ENCODE measurements at places on chromosomes 4 and X.

- no peak for DNase-seq
These were observed 26.9 kb downstream of the UTP14A start for GRCh38 chrX:129932821-129933321.

GRCh38 chr4:154368060-154368459 is 123.5 kb downstream of the DCHS2 start:
- no peak for DNase-seq

DNA sequence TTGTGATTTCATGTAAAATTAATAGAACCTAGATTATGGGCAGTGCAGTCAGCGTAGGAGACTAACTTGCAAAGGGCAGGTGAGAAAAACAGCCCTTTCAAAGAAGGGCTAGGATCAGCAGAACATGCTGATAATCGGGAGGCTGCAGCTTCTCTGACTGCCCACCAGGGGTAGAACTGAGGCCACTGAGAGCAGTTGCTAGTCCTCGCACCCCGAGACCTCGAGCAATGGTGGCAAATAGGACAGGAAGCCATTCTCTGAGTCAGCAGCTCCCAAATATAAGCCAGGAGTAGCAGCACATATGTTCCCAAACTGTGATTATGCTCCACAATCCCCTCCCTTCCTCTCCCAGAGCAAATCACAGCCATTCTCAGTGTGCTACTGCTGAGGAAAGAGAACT is 186.5 kb downstream of the MSL3 start:
- DNase-seq = peak; percentile 65

GRCh38 chrX:34770511-34770910 is 113.4 kb upstream of the TMEM47 start:
- no peak for DNase-seq

DNA sequence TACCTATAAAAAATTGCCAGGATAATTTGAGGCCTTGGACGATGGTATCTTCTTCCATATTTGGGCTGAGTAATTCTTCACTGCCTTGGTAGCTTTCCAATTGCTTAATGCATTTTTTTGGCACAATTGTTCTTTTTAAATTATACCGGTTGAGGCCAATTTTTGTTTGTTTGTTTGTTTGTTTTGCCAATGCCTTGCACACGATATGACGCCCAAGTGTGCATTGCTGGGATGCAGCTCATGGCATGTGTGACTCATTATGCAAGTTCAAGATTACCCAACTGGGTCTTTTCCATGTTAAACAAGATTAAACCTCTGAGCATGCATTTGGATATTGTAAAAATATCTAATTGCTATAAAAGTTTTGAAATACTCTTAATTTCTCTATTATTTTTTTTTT is 71.1 kb upstream of the KCNIP4 start:
- DNase-seq = no peak

DNA sequence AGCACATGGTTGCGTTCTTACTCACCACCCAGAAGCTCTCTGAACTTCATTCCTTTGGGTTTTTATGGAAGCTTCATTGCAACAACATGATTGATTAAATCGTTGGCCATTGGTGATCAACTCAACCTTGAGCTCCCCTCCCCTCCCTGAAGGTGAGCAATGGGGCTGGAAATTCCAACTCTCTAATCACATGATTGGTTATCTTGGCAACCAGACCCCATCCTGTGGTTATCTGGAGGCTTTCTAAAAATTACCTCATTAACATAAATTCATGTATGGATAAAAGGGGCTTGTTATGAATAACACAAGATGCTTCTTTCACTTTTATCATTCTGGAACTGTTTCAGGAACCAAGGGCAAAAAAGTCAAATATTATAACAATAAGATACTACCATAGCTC is 34.6 kb upstream of the NMU start:
- DNase-seq = no peak

- no peak for DNase-seq
These were observed 360.0 kb upstream of the CXorf51A start for GRCh38 chrX:147174591-147174990.

DNA sequence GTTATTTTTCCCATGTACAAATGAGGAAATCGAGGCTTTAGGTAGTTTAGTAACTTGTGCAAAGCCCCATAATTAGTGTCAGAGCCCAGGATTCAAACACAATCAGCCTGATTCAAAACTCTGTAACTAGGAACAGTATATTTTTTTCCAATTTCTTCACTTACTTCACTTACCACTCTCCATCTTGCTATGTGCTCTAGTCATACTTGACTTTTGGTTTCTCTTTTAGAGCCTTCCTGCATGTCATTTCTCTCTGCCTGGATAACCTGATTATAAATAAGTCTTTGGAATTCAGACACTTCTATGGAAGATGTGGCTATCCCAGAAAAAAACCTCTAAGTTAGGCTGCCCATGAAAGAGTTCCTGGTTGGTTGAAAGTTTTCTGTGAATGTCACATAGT is 22.2 kb downstream of the SATL1 start:
- DNase-seq = no peak

- DNase-seq = peak; percentile 3
These were observed 161.1 kb downstream of the FRAS1 start for GRCh38 chr4:78218260-78218659.

DNA sequence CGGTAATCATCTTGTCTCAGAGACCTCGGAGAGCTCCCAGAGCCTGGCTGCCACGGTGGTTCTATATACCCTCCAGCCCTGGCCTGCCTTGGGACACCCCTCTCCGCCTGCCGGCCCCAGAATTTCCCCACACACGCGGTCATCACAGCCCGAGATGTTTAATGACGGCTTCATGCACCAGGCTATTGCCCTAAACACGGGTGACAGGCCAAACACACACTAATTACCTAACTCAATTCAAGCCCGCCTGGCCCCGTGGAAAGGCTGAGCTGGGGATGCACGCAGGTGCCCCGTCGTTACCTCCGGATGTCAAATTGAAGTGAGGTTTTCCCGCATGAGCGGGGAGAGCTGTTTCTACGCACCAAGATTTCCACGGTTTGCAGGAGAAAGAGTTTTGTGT is 72.9 kb upstream of the PPP2R3B start:
- no peak for DNase-seq

DNA sequence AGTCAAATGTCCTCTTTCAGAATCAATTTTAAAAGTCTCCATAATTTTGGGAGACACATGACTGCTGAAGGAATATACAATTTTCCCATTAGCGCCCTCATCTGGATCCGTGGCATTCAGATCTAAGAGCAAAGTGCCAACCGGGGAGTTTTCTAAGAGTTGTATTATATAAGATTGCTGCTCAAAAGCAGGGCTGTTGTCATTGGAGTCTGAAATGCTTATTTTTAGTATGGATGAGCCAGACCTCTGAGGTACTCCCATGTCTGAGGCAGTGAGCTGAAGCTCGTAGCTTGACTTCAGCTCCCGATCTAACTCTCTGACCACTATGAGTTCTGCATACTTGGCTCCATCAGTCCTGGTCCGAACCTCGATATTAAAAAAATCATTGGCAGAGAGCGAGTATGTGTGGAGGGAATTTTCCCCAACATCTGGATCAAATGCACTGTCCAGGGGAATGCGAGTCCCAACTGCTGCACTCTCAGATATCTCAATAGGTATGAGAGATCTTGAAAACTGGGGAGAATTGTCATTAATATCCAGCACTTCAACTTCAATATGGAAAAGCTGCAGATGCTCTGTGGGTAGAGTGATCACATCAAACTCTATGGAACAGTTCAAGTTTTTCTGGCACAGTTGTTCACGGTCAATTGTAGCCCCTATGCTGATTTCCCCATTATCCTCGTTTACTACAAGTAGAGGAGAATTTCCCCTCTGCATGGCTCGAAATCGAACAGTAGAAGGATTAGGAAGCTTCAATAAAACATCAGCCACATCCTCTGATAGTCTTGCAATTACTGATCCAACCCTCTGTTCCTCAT is 917 bp downstream of the PCDH18 start:
- peak; percentile 76 for DNase-seq

DNA sequence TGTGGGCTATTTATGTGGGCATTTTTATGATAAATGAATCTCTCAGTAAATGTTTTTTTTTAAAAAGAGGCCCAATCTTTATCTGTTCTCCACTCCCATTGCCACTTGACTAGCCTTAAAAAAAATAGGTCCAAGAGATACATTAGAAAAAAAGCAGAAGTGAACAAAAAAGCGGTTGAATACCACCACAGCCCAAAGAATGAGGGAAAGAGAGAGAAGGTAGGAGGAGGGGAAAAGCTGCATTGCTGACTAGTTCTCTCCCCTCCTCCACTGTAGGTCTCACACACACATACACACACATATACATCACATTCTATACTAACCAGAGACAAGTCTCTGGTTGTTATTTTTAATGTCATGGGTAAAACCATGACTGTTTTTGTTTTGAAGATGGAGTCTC is 95.8 kb upstream of the IL13RA1 start:
- DNase-seq = no peak

DNA sequence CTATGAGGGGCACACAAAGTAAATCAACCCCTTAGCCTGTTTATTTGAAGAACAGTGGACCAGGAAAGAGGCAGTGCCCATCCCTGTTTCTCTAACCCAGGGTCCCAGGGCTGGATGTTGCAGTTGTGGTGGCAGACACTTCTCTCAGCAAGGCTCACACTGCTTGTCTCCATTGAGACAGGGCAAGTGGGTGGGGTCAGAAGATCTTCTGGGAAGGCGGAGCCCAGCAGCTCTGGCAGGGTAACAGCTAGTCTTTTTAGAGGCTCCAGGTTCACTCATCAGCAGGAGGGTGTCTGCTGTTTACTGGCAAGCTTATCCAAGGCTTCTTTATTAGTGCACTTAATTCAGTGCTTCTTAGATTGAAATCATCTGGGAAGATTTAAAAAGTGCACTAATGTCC is 659.8 kb upstream of the DIPK2B start:
- DNase-seq = no peak

GRCh38 chr4:41399231-41399630 is 138.7 kb upstream of the LIMCH1 start:
- DNase-seq = peak; percentile 44

DNA sequence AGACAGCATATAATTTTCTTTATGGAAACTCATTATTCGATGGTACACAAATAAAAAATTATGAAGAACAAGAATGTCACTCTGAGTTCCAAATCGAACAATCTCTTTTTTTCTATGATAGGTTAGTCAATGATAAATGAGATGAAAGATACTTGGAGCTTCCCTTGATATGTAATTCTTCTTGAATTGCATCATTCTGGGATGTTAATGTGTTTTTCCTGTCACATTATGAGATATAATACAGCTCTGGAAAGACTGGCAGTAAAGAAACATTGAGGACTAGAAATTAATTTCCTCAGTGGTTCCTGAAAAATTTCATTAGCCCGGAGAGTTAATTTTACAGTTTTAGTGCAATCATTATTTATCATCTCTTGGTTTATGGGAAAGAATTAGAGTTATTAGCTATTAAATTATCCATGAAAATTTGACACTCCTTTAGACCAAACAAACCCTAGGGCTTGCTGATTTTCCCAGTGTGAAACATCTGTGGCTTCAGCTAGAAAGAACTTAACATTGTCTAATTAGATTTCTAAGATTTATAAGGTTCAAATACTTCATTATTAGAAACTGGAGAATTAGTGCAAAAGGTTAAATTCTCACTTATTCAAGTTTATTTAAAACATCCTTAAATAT is 1546.6 kb upstream of the TENM3 start:
- no peak for DNase-seq

GRCh38 chr4:36624030-36624429 is 342.6 kb downstream of the DTHD1 start:
- no peak for DNase-seq

DNA sequence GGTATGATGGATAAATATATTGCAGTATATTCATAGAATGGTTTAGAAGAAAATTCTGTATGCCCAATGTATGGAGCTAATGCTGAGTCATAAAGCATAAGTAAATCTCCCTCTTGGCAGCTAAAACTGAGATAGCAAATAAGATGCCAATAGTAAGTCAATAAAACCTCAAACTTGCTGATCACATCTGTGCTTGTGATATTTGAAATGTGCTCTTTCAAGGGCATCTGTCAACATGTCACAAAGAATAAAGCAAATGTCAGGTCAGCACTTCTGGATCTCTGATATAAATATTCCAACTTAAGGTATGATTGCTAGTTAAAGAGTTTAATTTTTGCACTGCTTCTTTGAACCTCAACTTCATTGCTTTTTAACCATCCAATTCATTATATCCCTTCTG is 262.3 kb upstream of the EMCN start:
- no peak for DNase-seq

GRCh38 chr4:19455850-19456602 is 795.7 kb upstream of the SLIT2 start:
- no peak for DNase-seq

GRCh38 chrX:72604112-72604511 is 31.5 kb upstream of the HDAC8 start:
- DNase-seq = no peak

DNA sequence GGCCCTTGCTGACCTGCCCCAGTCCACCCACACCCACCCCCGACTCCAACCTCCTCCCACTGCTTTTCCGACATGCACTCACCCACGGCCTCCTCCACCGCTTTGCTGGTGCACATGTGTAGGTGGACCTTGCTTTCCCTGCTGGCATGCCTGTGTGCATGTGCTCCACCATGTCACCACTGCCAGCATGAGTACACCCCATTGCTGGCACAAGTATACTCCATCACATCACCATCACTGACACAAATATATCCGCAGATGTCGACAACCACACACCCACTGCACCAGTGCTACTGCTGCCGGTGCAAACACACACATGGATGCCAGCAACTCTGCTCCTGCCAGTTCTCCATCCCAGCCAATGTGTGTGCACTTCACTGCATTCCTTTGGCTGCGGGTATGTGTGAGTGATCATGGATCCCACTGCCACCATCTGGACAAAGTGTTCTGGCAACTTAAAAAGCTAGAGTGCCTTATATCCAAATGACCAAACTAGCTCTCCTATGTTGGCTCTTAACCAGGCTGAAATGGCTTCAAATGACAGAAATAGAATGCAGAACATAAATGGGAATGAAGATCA is 1072.3 kb downstream of the RAPGEF2 start:
- DNase-seq = peak; percentile 33

DNA sequence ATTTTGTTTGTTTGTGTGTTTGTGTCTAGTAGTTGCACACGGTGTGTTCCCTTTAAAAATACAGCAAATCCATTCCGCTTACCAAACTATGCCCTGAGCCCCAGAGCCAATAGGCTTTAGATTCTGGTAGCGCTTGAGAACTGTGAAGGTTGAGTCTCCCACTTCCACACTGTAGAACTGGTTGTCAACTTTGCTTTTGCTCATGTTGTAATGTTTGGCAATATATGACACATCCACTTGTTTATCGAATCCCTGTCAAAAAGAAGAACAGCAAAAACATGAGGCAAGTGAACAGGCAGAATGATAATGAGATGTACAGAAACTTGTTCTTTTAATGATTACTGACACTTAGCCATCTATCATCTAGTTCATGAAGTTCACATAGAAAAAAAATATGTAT is 200.6 kb downstream of the MAPK10 start:
- no peak for DNase-seq

GRCh38 chrX:80812176-80812575 is 2.5 kb upstream of the BRWD3 start:
- peak; percentile 20 for DNase-seq

DNA sequence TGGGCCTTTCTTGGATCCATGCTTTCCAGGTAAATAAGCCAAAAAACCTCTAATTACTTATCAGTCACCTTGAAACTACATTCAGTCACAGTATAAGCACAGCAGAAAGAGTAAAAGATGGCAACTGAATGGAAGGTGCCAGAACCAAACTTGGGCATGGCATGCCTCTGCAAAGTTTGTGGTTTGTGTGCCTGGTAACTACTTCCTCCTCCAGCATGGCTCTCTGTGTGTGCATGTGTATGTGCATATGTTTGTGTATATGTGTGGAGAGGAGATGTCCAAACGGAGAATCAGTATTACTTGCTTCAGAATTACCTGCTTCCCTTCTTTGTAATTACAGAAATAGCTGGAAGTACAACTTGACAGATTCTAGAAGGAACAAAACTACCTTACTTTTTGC is 67.5 kb downstream of the AGTR2 start:
- no peak for DNase-seq
